ENCODE measurements at places on chromosomes 6 and 20.
A peak's percentile ranks its signal among the peaks of the same experiment; 100 is the strongest.

DNA sequence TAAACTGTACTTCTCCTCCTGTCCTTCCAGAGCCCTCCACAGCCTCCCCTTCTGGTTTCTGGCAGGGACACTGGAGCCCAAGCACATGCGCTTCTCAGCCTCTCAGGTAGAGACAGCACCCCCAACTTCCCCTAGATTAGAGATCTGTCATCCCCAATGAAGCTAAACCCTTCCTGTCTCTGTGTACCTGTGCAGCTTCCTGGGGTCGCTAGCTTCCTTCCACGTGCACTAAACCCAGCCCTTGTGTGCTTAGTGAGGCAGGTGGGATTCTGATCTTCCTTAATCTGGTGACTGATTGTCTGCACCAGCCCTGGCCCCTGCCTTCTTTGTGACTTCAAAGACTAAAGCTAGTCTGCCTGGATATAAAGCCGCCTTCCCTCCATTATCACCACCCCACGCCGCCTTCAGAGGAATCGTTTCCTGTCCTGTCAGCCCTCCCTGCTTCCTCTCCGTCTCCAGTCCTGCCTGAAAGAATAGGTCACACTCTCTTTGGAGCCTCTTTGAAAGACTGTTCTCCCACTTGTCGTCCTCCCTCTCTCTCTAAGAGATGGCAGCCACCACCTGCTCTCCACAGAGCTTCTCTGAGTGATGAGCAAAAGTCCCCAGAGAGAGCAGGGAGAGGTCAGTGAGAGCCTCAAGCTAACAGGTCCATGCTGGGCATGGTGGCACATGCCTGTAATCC lies 27.5 kb downstream of the CAPN11 start:
- DNase-seq = no peak

GRCh38 chr6:45514454-45515230 lies 136.9 kb upstream of the SUPT3H start:
- DNase-seq = peak; percentile 27

DNA sequence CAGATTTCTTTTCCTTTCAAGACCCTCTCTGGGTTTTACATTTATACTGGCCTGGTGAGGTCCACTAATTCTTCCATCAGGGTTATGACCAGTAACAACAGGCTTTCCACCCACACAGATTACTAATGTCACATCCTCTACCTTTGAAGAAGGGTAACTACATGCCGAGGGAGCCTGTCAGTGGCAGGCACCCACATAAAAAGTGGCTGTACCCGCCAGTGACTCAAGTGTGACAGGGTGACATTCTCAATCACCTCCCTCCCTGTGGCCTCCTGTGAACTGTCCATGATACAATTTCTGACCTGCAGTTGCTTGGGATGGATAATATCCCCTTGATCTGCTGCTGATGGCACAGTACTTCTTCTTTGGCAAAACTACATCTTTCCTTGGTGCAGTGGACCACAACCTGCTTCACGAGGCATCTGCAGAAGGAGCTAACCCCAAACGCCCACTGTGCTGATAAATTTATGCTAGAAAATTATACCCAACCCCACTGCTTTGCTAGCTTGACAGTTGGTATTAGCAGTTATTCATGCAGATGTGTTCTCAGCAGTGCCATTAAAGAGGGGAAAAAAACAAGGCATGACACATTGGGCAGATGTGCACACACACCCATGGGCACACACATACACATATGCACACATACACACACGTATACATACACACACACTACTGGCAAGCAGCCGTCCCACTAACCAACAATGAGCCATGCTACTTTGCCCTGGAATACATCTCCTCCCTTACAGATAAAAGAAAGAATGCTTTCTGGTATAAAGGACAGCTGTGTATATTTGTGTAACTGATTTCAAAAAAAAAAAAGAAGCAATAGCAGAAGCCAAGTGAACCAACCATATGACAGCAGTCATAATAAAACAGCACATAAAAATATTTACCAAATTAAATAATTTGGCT lies 20.8 kb downstream of the GFOD1 start:
- no peak for DNase-seq

DNA sequence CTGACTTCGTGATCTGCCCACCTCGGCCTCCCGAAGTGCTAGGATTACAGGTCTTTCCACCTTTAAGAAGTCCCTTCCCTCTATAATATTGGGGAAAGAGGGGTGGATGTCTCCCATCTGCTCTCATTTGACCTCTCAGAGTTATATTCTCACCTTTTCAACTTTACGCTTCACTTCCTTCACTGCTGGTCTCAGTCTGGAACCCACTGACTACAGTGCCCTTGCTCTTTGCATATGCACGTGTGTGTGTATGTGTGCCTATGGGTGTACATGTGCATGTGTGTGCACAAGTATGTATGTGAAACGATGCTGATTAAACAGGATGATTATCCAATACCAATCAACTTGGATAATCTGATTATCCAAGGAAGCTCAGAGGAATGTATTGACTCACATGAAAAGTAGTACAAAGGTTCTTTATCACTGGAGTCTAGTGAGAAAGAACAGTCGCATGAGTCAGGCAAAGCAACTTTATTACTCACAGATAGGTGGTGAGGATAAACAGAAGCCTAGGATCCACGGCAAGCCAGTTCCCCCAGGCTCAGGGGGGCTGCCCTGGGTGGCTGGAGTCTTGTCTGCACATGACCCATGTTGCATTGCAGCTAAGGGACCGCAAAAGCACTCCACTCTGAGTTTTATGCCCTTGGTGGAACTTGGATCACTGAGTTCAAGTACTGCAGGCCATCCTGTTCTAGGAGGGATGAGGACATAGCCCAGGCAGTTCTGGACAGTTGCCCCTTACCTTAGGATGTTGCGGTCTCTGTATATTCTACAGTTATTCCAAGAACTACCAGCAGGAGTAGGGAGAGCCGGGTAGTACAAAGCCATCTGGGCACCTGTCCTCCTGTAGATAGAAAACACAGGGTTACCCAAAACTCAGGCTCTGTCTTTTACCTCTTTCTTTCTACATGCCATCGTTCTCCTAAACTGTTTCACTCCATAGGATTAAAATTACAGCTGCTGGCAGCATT lies 50.9 kb downstream of the SNRNP48 start:
- DNase-seq = peak; percentile 81

- DNase-seq = no peak
Observed at GRCh38 chr20:64245746-64246595, 9.6 kb upstream of the PCMTD2 start.

- DNase-seq = no peak
Observed at GRCh38 chr6:147733686-147734085, 225.2 kb downstream of the SAMD5 start.

DNA sequence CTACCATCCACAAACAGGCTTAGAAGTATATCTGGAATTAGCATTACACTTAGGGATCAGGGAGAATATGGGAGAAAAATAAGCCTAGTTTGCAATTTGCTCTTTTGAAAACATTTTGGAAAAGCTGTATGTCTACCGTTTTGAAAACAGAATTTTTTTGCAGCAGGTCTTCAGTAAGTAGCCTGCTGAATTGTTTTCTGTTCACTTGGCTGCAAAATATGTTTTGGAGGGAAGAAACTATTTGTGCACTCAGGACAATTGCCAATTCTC lies 39.6 kb downstream of the ILRUN start:
- DNase-seq = no peak

DNA sequence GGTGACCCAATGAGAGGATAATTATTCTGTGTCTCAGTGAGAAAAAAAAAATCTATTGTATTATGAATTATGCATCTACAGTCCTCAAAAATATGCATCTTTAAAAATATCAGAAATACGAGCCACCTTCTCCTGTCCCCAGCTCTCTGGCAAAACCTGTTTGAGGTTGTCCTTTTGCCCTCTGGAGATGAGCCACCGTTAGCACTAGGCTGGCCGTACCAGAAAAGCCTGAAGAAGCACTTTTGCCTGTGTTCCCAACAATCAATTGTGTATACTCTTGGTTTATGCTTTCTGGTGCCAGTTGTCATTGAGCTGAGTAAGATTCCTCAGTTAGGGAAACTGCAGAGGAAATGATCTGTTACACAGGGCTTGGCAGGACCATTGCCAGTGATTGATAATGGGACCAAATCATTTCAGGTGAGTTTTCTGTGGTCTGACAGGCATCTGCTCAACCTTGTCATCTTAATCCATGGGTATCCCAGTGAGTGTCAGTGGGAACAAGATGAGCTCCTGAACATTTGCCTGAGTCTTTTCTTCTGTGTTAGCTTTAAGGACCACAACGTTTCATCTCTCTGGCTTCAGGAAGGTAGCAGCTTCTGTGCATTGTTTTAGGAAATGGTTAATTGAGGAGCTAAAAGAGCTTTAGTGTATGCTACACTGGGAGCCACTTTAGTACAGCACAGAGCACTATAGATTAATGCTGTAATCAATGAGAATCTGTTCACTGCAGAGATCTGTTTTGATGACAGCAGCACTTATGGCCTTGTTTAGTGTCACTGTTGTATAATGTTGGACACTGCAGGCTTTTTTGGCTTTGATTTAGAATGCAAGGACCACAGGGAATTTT lies 330.1 kb downstream of the RIMS1 start:
- no peak for DNase-seq
